RWPE1 (cell line): ENCODE measurements at places on chromosomes 12 and 14.

DNA sequence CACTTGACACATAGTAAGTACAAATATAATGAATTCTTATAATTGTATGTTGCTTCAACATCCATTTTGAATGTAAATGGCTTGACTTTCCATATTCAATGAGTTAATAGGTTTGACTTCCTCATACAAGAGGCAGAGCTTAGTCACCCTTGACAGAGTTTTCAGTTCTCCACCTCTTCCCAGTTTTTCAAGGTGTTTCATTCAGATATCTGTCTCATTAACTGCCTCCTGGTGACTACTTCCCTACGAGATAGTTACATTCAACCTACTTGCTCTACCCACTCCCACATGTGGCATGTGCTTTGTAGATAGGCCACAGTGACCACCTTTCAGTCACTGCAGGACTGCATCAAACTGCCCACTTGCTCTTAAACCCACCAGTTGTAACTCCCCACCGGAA lies 60.0 kb downstream of the MYF5 start:
- no peak for DNase-seq

GRCh38 chr12:3931776-3932175 lies 58.6 kb upstream of the PARP11 start:
- DNase-seq: no peak

- DNase-seq: no peak
These were observed 226.9 kb downstream of the MON2 start for GRCh38 chr12:62693376-62694050.

GRCh38 chr12:130792821-130793553 lies 46.1 kb downstream of the STX2 start:
- no peak for DNase-seq

- DNase-seq: no peak
These were observed 47.2 kb downstream of the MAP1LC3B2 start for GRCh38 chr12:116606397-116606796.

- DNase-seq: no peak
These were observed 17.7 kb upstream of the NRXN3 start for GRCh38 chr14:78152201-78153063.

DNA sequence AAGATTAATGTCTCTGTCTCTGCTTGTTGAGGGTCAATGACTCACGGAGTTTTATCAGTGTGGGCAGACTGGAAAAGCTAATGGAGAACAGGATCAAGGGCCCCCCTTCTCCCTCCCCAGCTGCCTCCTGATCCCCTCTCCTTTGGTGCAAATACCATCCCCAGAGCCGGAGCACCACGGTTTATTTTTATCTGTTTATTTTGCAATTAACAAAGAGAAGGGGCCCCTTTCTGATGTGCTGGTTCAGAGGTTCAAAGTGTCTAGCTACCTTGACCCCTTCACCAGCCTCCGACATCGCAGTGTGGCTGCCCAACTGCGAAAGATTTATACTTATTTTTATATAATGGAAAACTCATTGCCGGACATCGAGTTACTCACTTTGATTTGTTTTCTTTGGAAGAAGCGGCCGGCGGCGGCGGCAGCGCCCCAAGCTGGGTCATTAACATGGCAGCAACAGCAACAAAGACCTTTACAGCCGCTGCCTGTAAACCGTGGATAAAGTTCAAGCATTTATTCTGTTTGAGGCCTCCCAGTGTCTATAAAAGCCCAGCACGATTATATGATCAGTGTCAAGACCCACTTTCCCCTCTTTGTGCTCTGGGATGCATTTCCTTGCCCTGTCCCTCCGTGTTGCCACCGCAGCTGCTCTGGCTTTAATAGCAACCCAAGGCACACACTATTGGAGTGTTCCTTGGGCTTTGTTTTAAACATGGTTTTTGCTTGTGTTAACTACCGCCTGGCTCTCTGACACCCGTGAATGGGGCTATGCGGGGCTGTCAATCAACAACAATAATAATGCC lies 47.4 kb upstream of the PARP11 start:
- DNase-seq: no peak

GRCh38 chr12:69097619-69098368 lies 141.6 kb upstream of the CPSF6 start:
- no peak for DNase-seq

- DNase-seq: peak; percentile 63
These were observed 205.3 kb upstream of the NAV3 start for GRCh38 chr12:77625441-77625840.

DNA sequence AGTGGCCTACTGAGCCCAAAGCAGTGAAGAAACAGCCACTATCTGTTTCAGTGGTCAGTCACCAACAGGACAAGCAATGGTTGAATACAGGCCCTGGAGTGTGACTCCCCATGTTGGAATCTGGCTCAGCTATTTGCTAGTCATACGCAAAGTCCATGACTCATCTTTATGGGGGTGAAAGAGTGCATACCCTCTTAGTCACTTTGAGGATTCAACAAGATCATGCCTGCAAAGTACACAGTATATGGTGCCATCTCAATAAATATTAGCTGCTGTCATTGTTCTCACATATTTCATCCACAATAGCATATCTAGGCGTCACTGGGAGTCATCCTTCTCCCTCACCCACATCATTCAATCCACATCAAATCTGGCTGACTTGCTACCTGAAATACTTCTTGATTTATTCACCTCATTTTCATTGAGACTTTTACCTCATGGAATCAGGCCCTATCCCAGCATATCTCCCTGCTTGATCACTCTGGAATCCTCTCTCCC lies 26.4 kb upstream of the STAB2 start:
- DNase-seq: peak; percentile 94

DNA sequence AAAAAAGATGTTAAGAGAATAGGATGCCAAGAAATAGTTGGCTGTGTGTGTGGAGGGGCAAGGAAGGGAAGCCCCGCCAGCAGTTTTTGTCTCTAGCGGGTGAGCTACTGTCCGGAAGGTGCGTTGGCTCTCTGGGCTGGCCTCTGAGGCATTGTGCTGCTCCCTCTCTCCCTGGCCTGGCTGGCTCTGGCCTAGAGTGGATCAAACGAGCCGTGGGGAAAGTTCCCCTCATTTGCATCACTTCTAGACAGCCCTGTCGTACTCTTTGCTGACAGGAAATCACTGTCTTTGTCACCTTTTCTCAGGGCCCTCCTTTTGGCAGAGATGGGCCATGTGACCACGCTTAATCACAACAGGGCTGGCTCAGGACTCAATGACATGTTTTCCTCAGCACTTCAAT lies 236.1 kb upstream of the NPAS3 start:
- no peak for DNase-seq

DNA sequence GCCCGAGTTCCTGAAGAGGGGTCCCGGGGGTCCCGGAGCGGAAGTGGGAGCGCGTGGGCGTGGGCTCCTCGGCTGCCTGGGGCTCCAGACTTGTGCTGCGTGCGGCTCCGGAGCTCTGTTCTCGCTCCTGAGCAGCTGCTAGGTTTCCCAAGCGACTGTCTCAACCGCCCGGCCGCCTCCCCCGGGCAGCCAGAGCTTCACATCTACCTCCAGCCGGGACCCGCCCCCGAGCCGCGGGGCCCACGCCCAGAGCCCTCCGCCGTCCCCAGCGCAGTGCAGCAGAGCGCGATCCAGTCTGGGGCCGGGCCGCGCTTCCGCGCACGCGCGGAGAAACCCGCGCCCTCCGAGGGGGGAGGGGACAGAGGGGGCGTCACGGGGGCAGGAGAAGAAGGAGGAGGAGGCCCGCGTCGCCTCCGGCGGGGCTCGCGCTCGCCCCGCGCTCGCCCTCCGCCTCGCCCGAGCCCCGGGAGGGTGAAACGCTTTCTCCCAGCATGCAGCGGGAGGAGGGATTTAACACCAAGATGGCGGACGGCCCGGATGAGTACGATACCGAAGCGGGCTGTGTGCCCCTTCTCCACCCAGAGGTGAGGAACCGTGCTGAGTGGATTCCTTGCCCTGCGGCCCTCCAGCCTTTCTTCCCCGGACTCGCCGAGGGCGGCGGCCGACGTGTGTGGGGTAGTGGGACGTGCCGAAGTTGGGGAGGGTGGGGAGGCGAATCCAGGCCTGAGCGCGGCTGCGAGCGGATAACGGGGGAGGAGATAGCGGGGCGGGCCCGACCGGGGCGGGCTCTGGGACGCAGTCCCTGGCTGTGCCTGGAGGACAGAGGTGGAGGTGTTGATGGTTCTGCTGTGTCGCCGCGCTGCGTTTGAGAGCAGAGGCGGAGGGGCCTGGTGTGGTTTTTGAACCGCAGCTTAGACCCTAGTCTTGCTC lies at the start of gene ZDHHC17:
ZDHHC17 (plus strand) TSS at position 370 of the 930 bp plus-strand sequence; CDS start at position 492, 122 bp downstream.
- peak; percentile 82 for DNase-seq

- DNase-seq: no peak
These were observed 102.1 kb upstream of the DAAM1 start for GRCh38 chr14:59086241-59086882.

DNA sequence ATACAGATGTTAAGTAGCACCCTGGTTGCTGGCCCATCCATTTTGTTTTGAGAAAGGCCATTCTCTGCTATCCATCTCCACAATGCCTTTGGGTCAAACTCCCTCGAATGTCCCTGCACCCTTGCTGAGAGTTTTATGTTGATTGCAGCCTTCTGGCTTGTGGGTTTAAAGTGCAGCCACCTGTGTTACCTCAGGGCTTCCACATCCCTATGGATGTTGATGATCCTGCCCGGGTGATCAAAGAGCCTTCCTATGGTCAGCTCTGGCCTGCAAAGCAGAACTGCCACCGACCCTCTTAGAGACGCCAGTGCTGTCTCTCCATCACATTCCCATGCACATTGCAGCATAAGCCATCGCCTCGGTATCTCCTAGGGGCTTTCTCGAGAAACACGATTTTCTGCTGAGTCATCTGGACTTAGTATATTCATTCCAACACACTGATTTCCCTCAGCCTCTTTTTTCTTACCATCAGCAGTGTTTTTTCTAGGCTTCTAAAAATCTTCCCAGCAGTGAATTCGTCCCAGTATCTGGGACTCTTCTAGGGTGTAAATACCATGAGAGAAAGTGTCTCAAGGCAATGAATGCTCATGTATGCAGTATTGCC lies 585.7 kb upstream of the TMEM132C start:
- DNase-seq: no peak

GRCh38 chr12:46354111-46354801 lies 18.3 kb downstream of the SLC38A2 start:
- no peak for DNase-seq

DNA sequence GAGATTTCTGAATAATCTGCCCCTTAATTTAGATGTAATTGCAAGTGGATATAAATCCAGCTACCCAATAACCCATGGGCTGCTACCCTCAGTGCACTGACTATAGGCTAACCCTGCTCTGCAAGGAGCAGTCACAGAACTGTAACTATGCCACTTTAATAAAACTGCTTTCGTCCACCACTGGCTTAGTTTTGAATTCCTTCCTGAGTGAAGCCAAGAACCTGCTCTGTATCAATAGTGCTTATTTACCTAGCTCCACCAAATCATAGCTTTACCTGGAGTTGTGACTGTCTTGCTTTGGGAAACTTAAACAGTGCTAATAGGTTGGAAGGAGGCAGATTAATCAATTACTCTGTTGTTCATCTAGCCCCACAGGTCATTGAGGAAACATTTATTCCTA lies 1524.4 kb upstream of the SEL1L start:
- no peak for DNase-seq

GRCh38 chr14:89123851-89124250 lies 293.2 kb downstream of the FOXN3 start:
- no peak for DNase-seq

DNA sequence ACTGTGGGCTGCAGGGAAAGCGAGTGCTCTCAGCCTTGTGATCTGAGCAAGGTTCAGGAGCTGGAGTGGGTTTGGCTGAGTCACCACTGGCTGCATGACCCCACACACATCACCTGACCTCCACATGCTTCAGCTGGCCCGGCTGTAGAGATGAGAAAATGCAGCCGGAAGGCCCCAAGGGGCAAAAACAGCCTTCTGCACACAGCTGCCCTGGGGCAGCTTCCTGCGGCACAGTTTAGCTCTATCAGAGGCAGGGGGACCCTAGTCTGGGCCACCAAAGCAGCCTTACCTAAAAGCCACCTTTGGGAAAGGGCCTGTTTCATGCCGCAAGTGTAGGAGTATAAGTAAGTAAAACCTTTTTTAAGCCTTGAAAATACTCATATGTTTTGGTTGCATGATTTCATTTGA lies 123.3 kb downstream of the SSPN start:
- DNase-seq: peak; percentile 54

DNA sequence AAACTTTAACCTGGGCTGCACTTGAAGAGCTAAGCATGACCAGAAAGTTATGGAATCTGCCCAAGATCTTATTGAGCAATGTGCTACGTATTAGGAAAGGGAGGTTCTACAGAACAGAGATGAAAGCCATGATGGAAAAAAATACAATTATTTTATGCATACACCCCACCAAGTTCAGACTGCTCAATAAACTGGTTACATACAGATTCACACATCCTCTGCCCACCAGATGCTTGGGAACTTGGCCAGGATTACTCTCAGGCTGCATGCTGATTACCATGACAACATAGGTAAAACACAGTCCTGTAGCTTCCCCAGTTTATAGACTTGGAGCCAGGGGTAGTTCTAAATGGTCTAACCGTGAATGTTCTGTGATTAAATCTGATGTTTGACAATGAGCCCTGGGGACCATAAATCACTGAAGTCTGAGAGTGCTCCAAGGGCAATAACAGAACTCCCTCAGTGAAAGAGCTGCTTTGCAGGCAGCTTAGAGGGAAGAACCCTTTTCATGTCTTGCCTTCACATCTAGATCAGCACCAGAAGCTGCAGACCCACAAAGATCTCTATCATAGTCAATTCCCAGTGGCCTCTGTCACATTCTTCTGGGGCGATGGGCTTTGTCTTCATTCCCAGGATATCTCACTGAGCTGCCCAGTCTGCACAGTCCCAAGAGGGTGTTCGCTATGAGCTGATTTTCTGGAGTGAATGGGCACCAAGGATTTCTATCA lies 232.2 kb downstream of the EMP1 start:
- no peak for DNase-seq

DNA sequence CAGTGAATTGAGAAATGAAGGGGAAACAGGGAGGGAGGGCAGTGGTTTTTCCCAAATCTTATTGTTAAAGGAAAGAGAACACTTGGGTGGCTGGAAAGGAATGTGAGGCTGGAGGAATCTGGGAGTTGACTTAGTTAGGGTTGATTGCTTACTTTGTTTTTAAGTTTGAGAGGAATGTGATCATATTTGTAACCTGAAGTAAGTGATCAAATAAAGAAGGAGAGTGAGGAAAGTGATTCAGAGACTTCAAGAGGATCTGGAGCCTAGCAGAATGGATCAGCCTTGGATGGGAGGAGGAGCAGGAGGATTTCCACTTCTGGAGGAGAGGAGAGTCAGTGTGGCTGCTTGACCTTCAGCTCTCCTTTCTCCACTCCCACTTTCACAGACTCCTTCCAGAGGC lies 6.0 kb upstream of the LRP6 start:
- DNase-seq: no peak

- no peak for DNase-seq
These were observed 80.4 kb upstream of the SINHCAF start for GRCh38 chr12:31406345-31406744.

GRCh38 chr12:71691504-71692129 lies 5.7 kb downstream of the TMEM19 start:
- DNase-seq: no peak

GRCh38 chr12:95763809-95764253 lies 26.7 kb downstream of the NTN4 start:
- peak; percentile 92 for DNase-seq

- DNase-seq: no peak
These were observed 146.8 kb downstream of the C12orf42 start for GRCh38 chr12:103348935-103349334.
